Stimulated activated CD8-positive, alpha-beta memory T cell treated with anti-CD3 and anti-CD28 coated beads, Interleukin-4, amount 100 ng/mL, for 48 hours (primary cell): ENCODE measurements at places on chromosomes 12 and 14.
A peak's percentile ranks its signal among the peaks of the same experiment; 100 is the strongest.

- peak; percentile 45 for DNase-seq
These were observed 1.2 kb downstream of the ITGA5 start for GRCh38 chr12:54417712-54418440.

- no peak for DNase-seq
These were observed 7.8 kb upstream of the PHC1 start for GRCh38 chr12:8906266-8907180.

DNA sequence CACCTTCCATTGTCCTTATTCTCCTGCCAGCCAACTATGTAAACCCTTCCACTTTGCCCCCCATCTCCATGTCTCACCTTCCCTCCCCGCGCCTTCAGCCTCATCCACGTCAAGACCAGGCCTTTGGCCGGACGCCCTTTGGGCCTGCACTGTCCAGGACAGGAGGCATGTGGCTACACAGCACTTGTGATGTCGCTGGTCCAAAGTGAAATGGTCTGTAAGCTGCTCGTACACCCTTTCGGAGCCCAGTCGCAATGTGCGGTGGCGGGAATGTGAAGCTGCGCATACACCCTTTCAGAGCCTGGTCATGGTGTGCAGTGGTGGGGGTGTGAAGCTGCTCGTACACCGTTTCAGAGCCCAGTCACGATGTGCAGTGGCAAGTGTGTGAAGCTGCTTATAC is 247.9 kb upstream of the RGS6 start:
- no peak for DNase-seq

GRCh38 chr12:12138203-12139154 is 67.7 kb downstream of the BCL2L14 start:
- DNase-seq = no peak

GRCh38 chr14:54669721-54670561 is 103.0 kb downstream of the SAMD4A start:
- DNase-seq = peak; percentile 34
